ENCODE measurements at places on chromosomes 6 and 20.

DNA sequence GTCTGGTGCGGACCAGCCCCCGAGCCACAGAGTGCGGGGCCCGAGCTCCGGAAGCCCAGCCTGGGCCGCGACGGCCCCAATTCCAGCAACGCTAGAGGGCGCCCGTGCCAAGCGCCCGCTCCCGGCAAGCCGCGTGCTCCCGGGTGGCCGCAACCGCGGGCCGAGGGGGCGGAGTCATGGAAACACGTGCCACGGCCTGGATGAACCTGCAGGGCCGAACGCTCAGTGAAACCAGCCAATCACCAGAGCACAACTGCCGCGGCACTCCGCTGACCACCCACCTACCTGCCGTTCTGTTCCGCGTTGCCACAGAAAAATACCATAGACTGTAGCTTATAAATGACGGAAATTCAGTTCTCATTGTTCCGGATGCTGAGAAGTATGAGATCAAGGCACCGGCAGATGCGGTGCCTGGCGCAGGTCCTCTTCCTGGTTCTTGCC, 85.7 kb upstream of the FOXC1 start:
- peak; percentile 70 for DNase-seq

- no peak for DNase-seq
Observed at GRCh38 chr20:49557449-49557848, 10.5 kb downstream of the PTGIS start.

DNA sequence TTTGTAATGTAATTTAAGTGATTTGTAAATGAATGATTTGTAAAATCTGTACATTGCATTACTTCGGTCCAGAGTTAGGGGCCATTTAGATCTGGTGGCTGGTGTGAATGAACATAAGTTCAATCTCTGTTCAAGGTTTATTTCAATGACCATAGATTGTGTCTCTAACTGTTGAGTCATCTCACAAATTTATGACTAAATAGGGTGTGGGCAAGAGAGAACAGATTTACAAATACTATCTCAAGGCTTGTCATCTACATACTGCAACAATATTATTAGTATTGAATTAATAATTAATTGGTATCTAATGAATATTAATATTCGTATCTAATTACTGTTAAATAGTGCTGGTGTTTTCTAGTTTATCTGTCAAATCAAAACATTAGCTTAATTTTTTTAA, 115.3 kb upstream of the EDN1 start:
- no peak for DNase-seq

DNA sequence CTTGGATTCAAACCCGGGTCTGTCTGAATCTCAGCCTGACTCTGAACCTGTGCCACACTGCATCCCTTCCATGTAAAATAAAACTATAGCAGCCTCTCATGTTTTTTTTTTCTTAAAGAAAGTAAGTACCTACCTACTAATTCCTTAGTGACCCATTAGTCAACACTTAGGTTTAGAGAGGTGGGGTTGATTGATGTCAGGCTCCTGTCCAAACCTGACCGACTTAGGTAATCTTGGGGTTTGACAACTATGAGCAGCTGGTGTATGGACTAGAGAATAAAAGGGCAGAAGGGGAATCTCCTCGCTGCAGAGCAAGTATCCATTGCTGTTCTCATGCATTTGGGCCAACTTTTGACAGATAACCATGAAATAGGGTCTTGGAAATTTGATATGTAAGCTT, 6.5 kb downstream of the NKAIN2 start:
- DNase-seq = no peak

DNA sequence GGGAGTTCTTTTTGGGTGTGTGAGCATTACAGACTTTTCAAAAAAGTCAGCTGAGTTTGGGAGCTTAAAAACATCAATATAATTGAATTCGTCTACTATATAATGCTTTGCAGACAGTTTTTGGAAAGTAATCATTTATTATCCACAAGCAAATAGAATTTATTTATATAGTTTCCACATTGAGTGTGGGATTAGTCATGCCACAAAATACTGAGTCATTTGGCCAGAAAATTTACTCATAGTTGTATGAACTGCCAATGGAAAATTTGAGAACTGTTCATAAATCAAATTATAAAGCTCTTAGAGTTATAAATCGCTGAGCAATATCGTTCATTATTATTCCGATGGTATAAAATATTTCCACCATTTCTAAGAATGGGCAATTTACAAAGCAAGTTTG, 5.0 kb downstream of the BEND6 start:
- DNase-seq = no peak

- DNase-seq = no peak
Observed at GRCh38 chr20:50848341-50848808, 53.5 kb downstream of the BCAS4 start.

DNA sequence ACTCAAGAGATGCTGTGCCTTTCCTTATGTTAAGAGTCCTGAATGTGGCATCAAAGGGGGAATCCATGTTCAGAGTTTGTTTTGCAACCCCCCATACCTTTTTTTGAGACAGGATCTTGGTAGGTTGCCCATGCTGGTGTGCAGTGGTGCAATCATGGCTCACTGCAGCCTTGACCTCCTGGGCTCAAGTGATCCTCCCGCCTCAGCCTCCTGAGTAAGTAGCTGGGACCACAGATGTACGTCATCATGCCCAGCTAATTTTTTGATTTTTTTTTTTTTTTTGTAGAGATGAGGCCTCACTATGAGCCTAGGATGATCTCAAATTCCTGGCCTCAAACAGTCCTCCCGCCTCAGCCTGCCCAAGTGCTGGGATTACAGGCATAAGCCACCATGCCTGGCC, 16.5 kb downstream of the PTPRA start:
- no peak for DNase-seq

DNA sequence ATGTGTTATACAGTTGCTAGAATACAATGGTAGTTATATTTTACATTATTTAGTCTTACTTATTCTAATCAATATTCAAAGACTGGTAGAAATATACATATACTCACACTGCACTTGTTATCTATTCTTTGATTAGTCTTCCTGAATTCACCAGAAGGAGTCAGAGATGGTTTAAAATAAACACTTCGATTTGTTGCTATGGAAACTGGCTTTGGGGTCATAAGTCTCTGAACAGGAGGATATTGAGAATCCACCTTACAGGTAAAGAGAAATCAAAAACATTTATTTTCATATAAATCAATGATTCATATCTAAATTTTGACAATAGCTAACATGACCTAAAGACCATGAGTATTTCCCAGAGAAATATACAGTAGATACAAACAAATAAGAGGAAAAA, 41.6 kb downstream of the NUP153 start:
- DNase-seq = no peak

DNA sequence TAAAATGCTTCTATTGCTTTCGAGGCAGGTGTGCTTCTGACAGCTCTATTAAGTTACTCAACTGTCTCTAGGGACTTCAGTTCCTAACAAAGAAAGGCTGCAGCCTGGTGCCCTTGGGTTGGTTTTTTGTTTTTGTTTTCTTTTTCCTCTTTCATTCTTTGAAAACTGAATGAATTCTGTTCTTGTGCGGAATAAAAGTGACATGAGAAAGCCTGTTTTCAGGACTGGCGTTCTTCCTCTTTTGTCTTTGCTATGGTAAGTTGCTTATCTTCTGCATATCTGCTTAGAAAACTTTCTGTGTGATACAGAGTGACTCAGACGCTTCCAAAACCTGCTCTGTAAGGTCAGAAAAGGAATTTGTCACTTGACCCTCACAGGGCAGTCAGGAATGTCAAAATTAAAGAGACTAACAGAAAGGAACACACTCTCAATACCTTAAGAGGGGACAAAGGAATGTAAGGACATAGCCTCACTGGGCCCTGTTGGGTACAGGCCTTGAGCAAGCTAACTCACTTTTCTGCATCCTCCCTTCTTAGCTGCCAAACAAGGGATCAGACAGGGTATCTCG, 56.2 kb upstream of the NHSL1 start:
- no peak for DNase-seq

DNA sequence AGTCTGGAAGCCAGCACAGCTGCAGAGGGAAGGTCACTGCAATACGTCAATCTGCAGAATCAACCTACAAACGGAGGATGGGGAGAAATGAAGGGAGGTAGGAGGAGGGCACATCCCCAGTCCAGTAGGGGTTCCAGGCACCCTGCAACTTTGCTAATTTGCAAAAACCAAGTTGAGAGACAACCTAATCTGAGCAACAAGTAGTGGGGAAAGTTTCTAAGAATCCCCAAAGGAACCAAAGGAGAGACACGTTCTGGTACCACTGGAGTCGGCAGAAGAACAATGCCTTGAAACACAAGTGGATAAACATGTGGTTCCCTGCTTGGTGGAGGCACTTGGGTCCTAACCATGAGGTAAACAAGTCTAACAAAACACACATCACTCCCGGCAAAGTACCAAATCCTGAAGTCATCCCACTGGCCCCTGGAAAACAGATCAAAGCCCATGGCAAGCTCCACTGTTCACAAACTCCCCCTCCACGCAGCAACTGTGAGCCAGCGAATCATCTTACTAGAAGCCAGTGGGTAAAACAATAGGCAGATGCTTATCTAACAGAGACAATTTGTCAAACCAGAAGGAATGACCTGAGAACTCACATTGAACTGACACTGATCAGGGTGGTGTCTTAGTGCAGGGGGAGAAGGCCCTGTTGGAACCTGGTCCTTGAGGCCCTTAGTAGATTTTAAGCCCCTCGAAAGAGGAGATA, 4.7 kb downstream of the MRPS18A start:
- DNase-seq = no peak

DNA sequence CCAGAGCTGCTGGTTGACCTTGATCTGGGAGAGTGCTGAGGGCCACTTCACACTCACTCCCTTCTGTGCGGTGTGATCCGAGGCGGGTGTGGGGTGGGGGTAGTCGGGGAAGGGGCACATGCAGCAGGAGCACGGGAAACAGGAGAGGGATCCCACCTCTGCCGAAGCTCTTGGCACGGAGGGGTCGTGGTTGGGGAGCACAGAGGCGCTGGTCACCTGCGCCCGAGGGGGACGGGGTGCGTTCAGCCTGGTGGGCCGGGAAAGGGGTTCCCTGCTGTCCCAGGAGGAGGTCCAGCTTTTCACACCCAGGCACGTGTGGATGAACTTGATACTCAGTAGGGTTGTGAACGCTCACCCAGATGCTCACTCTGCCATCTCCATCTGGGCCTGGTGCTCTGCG, 17.3 kb downstream of the SS18L1 start:
- DNase-seq = no peak

GRCh38 chr6:16148498-16148897, 19.6 kb downstream of the MYLIP start:
- no peak for DNase-seq

DNA sequence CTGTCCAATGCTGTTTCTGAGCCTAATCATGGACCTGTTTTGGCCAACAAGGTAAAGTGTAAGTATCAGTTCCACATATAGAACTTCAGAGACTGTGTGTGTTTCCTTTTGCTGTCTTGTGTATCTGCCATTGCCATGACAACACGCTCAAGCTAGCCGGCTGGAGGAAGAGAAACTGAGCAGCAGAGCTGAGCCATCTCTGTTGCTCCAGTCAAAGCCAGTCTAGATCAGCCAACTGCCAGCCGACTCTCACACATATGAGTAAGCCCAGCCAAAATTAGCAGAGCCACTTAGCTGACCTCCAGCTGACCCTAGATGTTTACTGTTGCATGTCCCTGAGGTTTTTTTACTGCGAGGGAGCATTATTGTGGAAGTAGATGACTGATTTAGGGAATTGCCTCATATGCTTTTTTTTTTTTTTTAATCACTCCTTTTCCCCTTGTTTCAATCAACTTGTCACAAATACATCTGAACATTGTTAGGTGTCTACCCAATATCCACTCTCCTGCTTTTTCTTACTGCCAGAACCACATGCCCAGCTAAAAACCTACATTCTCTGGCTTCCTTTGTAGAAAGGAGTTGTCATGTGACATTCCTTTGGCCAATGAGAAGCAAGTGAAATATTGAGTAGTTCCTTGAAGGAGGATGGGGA, 304.3 kb upstream of the SUPT3H start:
- DNase-seq = no peak

DNA sequence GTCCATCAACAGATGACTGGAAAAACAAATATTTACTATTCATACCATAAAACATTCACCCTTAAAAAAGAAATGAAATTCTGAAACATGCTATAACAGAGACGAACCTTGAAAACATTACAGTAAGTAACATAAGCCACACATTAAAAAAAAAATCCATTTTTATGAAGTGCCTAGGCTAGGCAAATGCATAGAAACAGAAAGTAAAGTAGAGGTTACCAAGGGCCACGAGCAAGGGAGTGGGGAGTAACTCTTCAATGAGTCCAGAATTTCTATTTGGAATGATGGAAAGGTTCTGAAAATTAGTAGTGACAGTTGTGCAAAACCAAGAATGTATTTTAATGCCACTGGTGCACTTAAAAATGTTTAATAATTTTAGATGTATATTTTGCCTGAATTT, 47.7 kb downstream of the STAU1 start:
- DNase-seq = no peak

DNA sequence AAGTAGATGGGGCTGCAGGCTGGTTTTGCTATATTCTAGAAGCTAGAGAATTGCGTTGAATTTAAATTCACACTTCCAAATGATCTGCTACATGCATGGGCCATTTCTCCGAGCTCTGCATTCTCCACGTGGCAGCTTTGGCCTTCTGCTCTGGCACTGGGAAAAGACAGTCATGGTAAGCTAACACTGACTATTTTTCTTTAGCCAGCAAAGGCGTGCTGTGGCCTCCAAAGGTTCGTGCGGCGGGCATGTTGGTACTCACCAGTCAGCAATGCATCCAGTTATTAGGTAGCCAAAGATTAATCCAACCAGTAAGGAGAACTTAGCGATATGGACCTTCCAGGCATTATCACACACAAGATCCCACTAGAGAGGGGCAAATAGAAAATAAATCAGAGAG, 41.4 kb downstream of the SLC22A23 start:
- no peak for DNase-seq

DNA sequence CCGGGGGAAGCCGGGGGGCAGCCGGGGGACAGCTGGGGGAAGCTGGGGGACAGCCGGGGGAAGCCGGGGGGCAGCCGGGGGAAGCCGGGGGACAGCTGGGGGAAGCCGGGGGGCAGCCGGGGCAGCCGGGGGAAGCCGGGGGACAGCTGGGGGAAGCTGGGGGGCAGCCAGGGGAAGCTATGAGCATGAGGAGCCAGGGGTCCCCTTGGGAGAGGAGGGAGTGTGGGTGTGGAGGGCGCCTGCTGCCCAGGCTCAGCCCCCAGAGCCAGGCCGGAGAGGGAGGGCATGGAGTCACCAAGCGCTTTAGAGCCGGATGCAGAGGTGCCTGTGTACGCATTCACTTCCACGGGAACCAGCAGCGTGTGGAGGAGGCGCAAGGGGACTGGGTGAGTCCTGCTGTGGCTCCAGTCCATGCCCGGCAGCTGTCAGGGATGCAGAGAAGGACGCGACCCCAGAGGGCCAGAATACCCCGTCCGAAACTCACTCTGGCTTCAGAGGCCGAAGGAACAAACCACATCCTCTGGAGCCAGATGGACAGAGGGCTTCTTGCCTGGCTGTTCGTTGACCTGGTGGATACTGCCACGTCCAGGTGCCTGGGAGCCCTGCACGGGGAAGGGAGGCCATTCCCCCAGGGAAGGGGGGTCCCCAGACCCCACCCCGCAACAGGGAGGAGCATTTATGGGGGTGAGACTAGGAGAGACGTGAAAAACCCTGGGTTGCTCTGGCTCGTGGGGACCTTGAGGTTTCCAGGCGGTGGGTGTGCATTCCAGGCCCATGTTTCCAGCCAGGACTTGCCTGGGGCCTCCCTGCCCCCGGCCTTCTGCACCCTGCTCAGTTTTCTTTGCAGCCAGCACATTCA, 26.5 kb upstream of the DACT2 start:
- DNase-seq = no peak

- no peak for DNase-seq
Observed at GRCh38 chr6:10014557-10014956, 400.3 kb downstream of the TFAP2A start.
